ENCODE measurements at places on chromosomes 13 and 19.

DNA sequence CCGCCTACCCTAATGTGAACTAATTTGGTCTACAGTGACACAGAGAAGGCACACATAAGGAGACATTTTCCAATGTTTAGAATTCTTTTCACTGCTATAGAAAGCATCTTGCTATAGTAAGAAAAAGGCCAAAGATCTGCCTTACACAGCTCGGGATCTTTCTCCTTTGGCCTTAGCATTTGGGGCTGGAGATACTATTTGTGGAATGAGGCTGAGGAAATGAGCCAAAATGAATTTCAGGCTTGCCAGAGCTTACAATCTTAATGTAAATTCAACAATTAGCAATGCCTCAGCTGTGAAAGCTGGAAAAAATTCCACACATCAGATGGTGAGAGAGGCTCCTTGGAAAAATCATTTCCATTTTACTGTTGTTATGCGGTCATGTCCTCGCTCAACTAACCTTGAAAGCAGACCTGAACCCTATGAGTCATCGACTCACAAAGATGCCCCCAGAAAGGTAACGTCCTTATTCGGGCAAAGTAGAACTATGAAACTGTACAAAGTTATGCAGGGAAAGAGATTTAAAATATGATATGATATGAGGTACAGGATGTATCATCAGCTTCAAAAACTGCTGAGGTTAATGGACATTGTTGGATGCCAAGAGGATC lies 324.5 kb upstream of the NBEA start:
- no peak for DNase-seq

DNA sequence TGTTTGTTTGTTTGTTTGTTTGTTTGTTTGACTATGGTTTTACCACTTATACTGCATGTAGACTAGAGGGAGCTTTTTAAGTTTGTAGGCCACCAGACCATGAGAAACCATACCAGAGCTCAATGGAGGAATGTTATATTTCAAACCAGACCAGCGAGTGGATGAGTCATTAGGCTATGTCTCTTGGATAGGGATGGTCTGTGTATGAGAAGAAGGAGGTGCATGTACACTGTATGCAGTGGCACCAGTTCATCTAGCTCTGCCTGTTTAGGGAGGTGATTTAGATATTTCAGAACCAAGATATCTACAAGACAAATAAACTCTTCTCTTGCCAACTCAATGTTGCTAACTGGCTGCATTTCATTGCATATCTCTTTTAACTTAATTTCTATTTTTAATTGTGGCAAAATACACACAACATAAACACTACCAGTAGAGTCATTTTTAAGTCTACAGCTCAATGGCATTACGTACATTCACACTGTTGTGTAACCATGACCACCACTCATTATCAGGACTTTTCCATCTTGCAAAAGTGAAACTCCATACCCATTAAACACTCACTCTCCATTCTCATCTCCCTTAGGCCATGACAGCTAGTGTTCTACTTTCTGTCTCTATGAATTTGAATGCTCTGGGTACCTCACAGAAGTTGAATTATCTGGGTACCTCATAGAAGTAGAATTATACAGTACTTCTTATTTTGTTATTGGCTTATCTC lies 29.2 kb downstream of the SYDE1 start:
- no peak for DNase-seq

DNA sequence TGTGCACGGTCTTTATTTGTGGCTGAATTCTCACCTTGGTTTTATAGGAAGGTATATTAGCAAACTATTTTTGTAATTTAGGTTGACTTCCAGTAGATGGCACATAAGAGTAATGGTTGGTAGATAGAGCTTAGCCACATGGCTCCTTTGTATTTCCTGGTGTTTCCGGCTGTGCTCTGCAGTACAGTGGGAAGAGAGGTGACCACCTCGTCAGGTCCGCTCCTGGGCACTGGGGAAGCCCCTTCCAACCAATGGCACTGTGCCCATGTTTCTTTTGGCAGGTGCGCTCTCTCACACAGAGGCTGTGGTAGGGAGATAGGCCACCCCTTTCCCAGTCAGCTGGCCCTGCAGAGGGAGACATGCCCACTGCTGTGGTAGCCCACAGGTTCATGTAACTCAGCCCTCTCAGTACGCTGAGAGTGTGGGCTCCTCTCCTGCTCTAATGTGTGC lies 74.3 kb upstream of the ATP12A start:
- no peak for DNase-seq

DNA sequence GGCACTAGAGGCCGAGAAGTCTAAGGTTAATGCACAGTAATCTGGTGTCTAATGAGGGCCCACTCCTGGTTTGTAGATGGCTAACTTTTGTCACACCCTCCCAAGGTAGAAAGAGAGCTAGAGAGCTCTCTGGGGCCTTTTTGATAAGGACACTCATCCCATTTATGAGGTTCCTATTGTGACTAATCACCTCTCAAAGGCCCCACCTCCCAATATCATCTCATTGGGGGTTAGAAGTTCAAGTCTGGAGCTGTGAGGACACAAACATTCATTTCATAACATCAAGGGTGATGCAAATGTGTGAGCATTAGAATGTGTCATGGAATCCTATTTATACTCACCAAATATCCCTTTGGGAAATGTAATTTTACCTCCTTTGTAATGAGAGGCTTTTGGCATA lies 79.2 kb upstream of the SLC10A2 start:
- DNase-seq: no peak

DNA sequence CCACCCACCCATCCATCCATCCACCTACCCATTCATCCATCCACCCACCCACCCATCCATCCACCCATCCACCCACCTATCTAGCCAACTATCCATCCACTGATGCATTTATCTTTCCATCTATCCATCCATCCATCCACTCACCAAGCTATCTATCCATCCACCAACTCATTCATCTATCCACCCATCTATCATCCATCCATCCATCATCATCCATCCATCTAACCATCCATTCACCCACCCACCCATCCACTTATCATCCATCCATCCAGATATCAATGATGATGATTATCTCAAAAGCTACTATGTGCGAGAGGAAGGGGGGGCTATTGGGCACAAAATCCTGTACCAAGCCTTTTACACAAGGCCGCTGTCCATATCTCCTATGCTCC lies 5.5 kb downstream of the YIF1B start:
- DNase-seq: no peak

DNA sequence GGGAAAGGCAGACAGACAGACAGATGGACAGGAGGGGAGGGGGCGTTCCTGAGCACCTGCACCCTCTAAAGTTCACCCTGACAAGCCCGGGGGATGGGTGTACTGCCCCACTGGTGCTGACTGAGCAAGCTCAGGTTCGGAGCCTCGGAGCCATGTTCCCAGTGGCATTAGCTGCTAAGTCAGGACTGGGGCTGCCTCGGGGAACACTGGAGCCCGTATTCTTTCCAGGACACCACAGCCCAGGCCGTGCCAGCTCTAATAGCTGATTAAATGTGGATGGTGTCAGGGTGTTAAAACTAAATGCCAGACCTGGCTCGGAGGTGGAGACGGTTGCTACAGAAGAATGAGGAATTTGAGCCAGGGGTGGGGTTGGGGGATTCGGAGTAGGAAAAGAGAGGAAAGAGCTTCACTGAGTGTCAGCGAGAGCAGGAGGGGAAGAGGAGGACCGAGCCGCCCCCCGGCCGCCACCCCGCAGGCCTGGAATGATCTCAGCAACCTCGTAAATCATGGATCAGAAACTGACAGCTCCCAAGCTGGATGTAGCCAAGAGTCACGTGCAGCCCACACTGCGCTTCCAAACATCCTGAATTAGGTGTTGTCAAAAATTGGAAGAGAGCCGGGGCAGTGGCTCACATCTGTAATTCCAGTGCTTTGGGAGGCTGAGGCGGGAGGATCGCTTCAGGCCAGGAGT lies 10.4 kb downstream of the MAP2K2 start:
- DNase-seq: no peak

DNA sequence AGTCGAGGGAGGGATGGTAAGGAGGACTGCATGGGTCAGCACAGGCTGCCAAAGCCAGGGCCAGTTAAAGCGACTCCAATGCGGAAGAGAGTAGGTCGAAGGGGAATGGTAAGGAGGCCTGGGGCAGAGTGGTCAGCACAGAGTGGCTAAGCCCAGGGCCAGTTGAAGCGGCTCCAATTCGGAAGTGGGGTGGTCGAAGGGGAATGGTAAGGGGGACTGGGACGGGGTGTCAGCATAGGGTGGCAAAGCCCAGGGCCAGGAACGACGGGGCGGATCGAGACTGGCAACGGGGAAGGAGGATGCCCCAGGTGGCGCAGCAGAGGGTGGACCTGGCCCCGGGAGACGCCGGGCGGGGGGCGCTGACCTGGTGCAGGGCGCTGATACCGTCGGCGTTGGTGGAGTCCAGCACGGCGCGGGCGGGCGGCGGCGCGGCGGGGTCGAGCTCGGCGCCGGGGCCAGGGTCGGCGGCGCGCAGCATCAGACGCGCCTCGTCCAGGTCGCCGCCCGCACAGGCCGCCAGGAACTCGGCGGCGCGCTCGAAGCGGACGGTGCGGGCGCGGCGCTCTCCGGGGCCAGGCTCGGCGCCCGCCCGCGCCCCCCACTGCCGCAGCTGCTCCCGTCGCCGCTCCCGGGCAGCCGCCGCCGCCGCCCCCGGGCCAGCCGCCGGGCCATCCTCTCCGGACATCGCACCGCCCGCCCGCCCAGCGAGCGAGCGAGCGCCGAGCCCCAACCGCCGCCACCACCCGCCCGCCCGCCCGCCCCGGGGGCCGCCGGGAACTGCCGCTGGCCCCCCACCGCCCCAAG lies at the start of gene PPP1R12C:
TSS of gene PPP1R12C (minus strand) at position 779 of the 804 bp plus-strand sequence. CDS start at position 685, 94 bp downstream.
- DNase-seq: no peak

DNA sequence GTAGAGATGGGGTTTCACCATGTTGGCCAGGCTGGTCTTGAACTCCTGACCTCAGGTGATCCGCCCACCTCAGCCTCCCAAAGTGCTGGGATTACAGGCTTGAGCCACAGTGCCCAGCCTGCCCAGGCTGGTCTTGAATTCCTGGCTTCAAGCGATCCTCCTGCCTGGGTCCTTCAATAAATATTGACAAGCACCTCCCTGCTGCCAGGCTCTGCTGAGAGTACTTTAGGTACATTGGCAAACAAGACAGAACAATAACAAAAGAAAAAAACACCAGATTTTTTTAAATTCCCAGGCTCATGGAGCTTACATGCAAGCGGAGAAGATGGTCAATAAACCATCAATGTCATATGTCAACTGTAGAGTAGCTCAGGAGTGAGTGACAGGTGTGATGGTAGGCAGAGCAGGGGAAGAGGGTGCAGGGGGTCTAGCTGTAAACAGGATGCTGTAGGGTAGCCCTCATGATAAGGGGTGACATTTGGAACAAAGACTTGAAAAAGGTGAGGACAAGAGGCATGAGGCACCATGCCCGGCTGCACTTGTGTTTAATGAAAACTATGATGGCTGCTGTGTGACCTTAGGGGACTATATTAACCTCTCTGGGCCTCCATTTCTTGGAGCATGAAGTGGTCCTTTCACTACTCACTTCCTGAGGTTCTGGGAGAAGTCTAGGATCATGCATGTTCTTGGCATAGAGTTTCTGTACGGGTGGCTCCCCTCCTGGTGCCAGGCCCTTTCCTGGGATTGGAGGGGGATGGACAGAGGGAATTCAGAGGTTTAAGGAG lies 19.6 kb downstream of the SULT2B1 start:
- DNase-seq: no peak

- no peak for DNase-seq
These were observed 272.0 kb downstream of the UQCRFS1 start for GRCh38 chr19:28940751-28941500.

- no peak for DNase-seq
These were observed 92.6 kb downstream of the ENOX1 start for GRCh38 chr13:43694146-43694664.
